Forelimb muscle (tissue), 1 donor: ENCODE measurements at places on chromosomes 3 and 15. TPM values are rescaled to one million over a fixed set of nuclear protein-coding genes. Genes with fewer than 3 reads are reported as not detected.

DNA sequence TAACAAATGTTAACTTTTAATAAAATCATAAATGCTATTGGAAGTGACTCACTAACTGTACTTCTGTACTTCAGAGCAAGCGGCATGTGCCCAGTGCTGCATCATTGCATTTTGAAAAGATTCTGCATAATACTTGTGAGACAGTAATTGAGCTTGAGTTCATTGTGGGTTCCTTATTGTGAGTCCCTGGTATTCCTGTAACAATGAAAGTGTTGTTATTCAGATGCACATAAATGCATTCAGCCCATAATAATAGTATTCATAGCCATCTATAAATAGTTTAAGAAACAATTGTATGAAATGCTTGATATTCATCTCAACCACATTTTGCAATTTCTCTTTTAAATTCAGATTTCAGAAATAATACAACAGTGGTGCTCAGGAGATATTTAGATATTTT lies 976.4 kb downstream of the CADM2 start:
- DNase-seq, result no peak

Gene SEMA6D
- 60.2 TPM for polyA plus RNA-seq

Gene C3orf20
- polyA plus RNA-seq, result 0.11 TPM

DNA sequence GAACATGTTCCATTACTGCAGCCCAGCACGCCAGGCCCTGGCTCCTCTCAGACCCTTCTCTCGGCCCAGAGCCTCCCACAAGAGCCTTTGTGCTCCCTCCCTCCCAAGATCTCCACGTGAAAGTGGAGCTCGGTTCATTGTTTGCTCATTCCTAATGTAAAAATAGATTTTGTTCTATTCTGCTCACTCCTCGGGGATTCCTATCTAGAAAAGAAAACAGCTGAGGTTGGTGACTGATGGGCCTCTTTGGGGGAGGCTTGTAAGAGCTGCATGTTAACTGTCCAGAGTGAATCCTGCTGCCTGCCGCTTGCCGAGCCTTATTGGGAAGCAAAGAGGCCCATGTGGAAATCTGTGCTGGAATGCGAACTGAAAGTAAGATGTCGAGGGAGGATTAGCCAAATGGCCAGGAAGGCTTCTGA lies 267.1 kb downstream of the LRTM1 start:
- peak; percentile 87 for DNase-seq

Gene UROC1
- 0.10 TPM for polyA plus RNA-seq
